Foreskin keratinocyte (primary cell): ENCODE measurements at places on chromosomes 7 and 10. TPM values are rescaled to one million over a fixed set of nuclear protein-coding genes. Genes with fewer than 3 reads are reported as not detected.

PSD gene
- 0.14 and 0.24 TPM in 2 replicates for total RNA-seq

HKDC1 gene
- 0.48 and 0.71 TPM in 2 replicates for total RNA-seq

OR2A42 gene
- not detected in 2 replicates for total RNA-seq

GRCh38 chr10:99916776-99917175 lies 93.0 kb downstream of the DNMBP start:
- no peak for DNase-seq

- no peak for DNase-seq
Measured at GRCh38 chr7:82158327-82158726, 285.2 kb downstream of the CACNA2D1 start.

- peak; percentile 69 for DNase-seq
Measured at GRCh38 chr7:22647451-22648257, 79.3 kb upstream of the IL6 start.

GRCh38 chr10:9792181-9792580 lies 1225.5 kb upstream of the CELF2 start:
- DNase-seq, result peak; percentile 74

DNA sequence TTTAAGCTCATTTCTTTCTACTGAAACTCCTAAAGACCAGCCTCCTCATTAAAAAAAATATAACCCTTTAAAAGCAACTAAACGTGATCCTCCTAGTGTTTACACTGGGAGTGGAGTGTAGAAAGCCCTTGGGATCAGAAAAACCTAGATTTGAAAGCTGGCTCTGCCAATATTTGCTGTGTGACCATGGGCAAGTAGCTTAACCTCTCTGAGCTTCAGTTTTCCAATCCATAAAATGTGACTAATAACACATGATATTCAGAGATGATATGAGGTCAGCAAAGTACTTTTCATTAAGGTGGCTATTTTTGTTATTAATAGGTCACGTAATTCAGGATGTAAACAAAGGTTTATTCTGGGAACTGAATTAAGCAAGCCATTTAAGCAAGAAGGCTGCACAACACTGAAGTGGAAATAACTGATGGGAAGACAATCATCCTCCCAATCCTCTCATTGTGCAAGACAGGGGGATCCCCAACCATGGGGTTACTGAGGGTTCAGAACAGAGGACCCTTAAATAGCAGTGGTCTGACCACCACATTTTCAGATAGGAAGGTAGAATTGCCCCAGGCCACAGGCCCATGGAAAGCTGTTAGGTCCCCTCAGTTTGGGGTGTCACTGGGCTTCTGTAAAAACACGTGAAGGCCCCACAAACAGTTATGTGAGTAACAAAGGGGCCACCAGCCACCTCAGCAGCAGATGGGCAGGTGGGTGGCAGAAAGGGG lies 49.1 kb upstream of the EEPD1 start:
- no peak for DNase-seq

DNA sequence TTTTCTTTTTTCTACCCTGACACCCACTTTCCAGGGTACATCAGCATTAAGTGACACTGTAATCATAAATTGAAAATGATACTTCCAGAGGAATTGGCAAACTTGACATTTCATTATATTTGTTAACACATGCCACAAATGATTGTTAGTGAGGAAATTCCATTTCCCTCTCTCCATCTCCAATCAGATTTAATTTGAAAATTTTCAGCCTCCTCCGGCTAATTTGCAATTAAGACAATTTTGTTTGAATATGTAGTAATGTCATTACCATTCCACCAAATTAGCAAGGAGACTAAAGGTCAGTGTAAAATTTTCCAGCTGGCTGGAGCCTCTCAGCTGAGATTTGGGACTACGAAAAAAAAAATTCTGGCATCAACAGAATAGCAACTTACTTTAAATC lies 242.7 kb downstream of the FOXP2 start:
- no peak for DNase-seq

GRCh38 chr10:124918191-124918830 lies 23.6 kb upstream of the ZRANB1 start:
- no peak for DNase-seq

DNA sequence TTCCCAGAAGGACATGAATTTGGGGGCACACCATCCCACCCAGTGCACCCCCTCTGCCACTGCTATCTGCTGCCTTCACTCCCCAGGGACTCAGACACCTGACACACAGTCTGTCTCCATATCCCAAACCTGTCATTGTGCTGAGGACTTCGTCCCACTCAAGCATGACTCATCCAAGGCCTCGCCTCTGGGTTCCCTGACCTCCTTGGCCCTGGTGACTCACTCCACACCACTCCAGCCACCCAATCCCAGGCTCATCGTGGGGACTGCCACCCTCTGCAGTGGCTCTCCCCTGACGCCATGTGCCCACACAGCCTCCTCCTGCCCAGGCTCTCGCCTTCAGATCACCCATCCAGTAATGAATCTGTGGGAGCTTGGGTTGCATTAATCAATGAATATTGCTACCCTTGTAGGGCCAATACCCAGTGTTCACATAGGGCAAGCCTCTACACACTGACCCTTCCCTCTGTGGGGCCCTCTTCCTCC lies 6.6 kb upstream of the INSIG1 start:
- DNase-seq, result no peak

DNA sequence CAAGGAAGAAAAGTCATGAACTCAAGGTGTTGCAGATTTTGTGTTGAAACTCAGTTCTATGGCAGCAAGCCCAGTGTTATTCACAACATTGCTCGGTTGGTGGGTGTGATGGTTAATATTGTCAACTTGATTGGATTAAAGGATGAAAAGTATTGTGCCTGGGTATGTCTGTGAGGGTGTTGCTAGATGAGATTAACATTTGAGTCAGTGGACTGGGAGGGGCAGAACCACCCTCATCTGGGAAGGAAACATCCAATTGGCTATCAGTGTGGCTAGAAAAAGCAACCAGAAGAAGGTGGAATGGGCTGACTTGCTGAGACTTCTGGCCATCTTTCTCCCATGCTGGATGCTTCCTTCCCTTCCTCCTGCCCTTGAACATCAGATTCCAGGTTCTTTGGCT lies 353.2 kb downstream of the ADRA2A start:
- DNase-seq, result no peak

DNA sequence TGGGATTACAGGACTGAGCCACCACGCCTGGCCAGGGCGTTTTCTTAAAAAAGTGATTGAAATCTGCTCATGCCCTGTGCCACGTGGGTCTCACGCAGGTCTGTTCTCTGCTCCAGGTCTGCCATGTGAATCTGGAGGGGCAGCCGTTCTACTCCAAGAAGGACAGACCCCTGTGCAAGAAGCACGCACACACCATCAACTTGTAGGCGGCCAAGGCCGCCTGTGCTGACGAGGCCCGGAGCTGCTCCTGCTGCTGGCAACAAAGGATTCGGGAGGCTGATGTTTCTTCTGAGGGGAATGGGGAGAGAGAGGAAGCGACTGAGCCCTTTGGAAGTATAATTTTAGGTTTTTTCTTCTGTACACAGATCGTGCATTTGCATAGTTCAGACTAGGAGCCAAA lies 23.6 kb upstream of the BMPR1A start:
- DNase-seq, result no peak
